ENCODE measurements at places on chromosomes 5 and 9. TPM values are rescaled to one million over a fixed set of nuclear protein-coding genes. Genes with fewer than 3 reads are reported as not detected.

The MRPL50 gene
- total RNA-seq: 14.2 TPM

- peak; percentile 91 for DNase-seq
Observed at GRCh38 chr5:113038714-113039113, 62.1 kb downstream of the DCP2 start.

GRCh38 chr5:37844009-37844408 lies 4.2 kb upstream of the GDNF start:
- no peak for DNase-seq

DNA sequence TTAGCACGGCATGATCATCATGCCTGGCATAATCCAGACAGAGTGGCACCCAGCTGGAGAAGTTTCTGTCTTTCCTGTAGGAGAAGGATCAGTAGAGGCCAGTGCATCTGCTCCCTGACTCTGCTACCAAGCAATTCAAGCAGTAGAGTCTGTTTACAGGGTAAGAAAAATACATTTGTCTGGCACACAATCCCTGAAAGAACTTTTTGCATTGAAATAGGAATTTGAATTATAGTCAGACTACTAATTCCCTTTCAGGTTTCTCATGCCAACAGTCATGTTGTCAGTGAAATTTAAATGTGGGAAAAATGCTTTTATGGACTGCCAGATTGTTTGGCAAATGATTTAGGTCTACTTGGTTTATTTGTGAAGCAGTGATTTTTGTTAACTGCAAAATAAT lies 125.6 kb downstream of the RAB3C start:
- DNase-seq: no peak

DNA sequence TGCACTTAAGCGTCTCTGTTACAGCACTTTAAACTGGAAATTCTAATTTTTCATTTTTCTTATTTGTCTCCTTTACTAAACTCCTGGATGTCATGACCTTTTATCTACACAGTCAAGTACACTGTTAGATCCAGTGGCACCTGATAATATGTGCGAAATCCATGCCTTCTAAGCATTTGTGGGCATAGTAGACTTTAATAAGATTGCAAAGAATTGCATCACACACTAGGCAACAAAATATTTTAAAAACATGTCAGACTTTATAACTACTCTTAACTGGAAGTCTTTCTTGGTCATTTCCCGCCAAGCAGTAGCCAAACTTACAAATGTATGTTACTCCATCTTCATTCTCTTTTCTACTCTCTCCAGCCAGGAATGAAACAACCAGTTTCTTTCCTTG lies 5.0 kb upstream of the SPINK1 start:
- DNase-seq: no peak

GRCh38 chr5:151903243-151903653 lies 21.4 kb downstream of the GLRA1 start:
- no peak for DNase-seq

The ANXA2R gene
- total RNA-seq: 2.2 TPM

The SPATA31A3 gene
- not detected for total RNA-seq

DNA sequence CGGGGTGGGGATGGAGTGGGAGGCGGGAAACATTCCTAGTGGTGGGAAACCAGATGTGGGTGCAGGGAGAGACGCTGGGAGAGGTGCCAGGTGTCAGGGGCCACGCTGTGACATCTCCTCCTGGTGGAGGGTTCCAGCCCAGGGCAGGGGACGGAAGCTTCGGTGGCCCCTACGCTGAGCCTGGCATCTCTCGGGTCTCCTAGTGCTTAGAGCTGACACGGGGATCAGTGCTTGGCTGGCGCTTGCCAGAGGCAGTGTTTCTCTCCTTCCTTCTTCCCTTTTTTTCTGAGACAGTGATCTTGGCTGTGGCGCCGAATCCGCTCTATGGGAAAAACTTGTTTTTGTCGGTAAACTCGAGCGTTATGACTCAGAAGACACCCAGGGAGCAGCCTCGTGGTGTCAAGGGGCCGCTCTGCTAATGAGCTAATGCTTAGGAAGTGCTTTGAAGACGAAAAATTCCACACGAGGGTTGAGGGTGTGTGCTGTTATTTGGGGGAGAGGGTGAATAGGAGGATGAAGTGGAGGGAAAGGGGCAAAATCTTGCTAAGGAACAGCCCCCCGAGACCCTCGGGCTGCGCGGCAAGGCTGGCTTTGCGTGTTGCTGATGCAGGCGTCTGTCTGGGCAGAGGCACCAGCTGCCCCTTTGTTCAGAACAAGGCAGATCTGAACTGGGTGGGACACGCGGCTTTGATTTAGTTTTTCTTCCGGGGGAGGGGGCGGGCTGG lies 20.4 kb upstream of the IER5L start:
- DNase-seq: no peak

The NR6A1 gene
- total RNA-seq: 4.8 TPM

DNA sequence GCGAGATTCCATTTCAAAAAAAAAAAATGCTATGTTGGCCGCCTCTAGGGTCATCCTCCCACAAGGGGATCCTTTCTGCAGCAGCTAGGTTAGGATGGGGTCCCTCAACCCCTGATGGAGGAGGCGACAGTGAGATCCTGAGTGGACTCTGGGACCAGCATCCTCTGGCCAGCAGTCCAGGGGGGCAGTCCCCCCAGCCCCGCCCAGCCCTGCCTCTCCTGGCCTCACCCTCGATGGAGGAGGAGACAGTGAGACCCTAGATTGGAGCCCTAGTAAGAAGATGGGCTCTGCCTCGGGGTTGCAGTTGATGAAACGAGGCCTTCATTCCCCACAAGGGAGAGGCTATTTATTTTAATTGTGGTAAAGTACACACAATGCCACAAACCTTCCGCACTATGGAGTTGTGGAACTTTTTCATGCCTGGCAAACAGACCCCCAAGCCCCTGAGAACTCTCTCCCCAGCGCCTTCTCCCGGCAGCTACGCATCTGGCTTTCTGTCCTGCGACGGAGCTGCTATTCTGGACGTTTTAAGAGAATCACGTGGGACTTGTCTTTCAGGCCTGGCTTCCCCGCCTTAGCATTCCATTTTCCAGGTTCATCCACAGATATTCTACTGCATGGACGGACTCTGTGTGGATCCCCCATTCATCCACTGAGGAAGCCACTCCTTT lies 15.8 kb downstream of the VAV2 start:
- no peak for DNase-seq

The NRARP gene
- 0.67 TPM for total RNA-seq

The IGIP gene
- 4.5 TPM for total RNA-seq

GRCh38 chr9:21385131-21385670 lies at the start of gene IFNA2:
IFNA2 (minus strand) TSS chr9:21385398; CDS start chr9:21385329, 69 bp downstream.
- no peak for DNase-seq

The CCNJL gene
- total RNA-seq: 16.4 TPM

The FLT4 gene
- total RNA-seq: not detected

- no peak for DNase-seq
Observed at GRCh38 chr9:7147121-7148090, 389.6 kb downstream of the KDM4C start.

- DNase-seq: no peak
Observed at GRCh38 chr5:175133185-175133584, 310.8 kb downstream of the DRD1 start.

GRCh38 chr5:55855509-55855908 lies 4.4 kb downstream of the IL31RA start:
- DNase-seq: no peak

The MYMK gene
- not detected for total RNA-seq

The FGF1 gene
- 7.9 TPM for total RNA-seq

The ELOVL7 gene
- 39.2 TPM for total RNA-seq

GRCh38 chr9:129454467-129455067 lies 166.3 kb downstream of the C9orf50 start:
- no peak for DNase-seq

DNA sequence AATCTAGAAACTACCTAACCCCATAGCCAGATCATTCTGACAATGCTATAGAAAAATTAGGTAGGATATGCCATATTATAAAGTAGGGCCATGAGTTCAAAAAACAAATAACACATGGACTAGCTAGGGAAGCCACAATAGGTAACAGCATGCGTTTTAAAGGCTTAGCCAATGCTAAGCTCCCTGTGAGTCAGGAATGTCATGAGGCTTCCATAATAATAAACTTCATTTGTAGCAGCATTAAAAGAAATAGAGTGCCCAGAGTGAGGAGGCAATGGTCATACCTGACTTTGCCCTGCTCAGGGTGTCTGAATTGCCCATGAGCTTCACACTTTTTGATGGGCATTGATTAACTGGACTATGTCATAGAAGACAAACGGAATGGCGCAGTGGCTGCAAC lies 15.8 kb downstream of the FOXE1 start:
- DNase-seq: no peak

The PCDHB4 gene
- total RNA-seq: 1.5 TPM

GRCh38 chr9:73237140-73237539 lies 85.5 kb downstream of the ANXA1 start:
- no peak for DNase-seq

- DNase-seq: no peak
Observed at GRCh38 chr5:568809-569208, 43.3 kb upstream of the CEP72 start.

- DNase-seq: no peak
Observed at GRCh38 chr5:150057996-150058395, 28.4 kb downstream of the CSF1R start.

The SLC1A1 gene
- total RNA-seq: 5.3 TPM

The FAM151B gene
- total RNA-seq: 0.83 TPM

DNA sequence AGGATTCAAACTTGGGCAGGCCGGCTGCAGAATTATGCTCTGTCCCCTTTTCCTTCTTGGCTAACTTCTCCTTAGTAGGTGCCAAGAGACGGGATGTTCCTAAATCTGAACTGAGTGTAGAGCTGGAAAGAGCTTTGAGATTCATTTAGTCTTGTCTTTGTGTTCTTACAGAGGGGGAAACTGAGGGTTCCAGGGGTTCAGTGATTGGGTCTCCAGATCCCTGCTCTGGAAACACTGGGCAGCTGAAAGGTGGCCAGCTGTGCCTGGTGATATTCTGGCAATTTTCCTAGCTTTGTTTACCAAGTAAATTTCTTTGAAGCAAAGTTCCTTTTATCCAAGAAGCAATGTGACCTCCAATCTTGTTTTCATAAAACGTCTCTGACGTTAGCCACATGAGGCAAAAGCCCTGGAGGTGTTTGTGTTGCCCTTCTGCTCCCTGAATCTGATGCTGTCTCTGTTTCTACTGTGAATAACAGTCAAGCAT lies 288.7 kb downstream of the ZSWIM6 start:
- no peak for DNase-seq

The FIBCD1 gene
- total RNA-seq: 0.67 TPM

The GRK6 gene
- total RNA-seq: 39.1 TPM
